Activated T-cell treated with anti-CD3 and anti-CD28 coated beads for 1 hour (primary cell): ENCODE measurements at places on chromosomes 16 and 17.

DNA sequence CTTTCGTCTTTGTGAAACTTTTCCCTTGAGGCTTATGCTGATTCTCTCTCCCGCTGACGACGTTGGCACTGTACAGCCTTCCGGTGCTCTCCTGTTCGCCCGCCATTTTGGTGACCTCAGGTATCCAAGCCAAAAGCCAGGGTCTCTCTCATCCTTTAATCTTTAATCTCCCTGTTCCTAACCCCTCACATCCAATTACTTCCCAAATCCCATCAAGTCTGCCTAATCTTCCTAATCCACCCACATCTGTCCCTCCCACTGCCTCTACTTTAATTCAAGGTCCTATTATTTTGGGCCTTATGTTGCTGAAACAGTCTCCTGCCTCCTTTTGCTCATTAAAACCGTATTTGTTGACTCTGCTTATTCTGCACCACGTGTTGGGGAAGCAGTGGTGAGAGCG, 7.3 kb downstream of the WRAP53 start:
- DNase-seq: no peak

- DNase-seq: no peak
Observed at GRCh38 chr17:41434005-41434404, 6.8 kb downstream of the KRT38 start.

GRCh38 chr17:81434072-81434471, 38.8 kb downstream of the BAHCC1 start:
- DNase-seq: no peak

DNA sequence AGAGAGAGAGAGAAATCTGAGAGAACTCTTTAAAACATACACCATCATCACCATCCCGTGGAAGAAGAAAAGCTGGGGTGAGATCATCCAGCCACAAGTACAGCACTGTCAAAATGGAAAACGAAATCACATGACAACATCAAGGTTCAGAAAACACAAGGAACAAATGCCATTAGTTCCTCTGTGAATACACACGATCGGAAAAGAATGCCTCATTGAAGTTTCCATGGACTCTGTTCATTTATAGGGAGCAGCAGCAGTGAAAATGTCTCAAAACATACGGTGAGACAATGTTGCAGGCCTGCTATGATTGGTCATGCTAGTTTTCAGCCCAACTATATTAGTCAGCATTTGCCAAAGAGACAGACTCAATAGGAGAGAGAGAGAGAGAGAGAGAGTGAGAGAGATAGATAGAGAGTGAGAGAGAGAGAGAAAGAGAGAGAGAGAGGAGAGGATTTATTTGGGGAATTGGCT, 4.4 kb downstream of the CFAP97D1 start:
- no peak for DNase-seq

GRCh38 chr17:67221062-67221998, 23.7 kb downstream of the HELZ start:
- DNase-seq: no peak

- no peak for DNase-seq
Observed at GRCh38 chr17:76318586-76318985, 10.5 kb upstream of the QRICH2 start.

DNA sequence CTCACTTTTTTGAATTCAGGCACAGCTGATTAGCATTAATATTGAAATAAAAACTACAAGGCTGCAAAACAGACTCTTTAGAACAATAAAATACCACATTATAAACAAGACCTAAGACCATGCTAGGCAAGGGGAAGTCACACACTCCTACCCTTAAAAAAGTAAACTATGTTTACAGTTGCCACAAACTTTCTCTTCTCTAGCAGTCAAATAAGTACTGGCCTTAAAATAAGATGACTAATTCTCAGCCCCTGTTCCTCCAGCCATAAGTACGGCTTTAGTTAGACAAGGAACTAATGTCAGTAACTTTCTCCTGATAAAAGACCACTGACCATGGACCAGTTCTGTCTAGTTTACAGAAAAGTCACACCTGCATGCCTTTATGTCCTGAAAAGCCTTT, 19.5 kb upstream of the CPHXL start:
- DNase-seq: no peak

GRCh38 chr16:1192384-1193073, 32.5 kb downstream of the TPSG1 start:
- no peak for DNase-seq

- peak; percentile 54 for DNase-seq
Observed at GRCh38 chr17:67293251-67294203, 48.5 kb upstream of the HELZ start.

- DNase-seq: no peak
Observed at GRCh38 chr16:83403761-83404160, 404.0 kb upstream of the HSBP1 start.

GRCh38 chr17:43723697-43724359, 34.8 kb downstream of the SOST start:
- no peak for DNase-seq

DNA sequence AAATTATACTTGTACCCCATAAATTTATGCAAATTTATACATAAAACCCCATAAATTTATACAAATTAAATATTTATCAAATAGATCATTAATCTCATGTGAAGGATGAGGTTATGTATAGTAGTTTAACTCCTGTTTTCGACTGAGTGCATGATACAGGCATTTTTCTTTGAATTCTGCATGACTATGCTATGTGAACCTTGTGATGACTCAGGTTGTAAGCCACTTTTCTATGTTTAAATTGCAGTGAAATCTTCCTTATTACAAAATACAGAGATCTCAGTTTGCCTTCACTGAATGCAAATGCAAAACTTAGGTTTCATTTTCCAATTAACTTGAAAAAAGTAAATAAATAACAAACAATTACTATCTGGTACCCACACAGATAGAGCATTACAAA, 843.7 kb downstream of the CDH11 start:
- DNase-seq: no peak

- no peak for DNase-seq
Observed at GRCh38 chr17:80122026-80122575, 20.7 kb downstream of the GAA start.

DNA sequence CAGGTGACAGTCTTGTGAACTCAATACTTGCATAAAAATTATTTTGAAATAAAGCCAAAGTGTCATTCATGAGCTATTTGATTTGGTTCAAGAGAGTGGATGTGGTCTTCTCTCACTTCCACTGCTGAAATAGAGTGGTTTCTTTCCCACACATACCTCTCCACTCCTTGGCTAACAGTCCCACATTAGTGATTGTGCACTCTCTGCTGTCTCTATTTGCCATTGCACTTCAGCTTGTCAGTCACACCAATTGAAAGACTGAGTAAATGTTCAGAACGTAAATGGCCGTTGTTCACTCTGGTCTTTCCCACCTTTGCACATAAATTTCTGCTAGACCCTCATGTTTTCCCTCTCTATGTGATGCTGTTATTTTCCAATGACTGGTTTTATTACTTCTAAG, 197.5 kb downstream of the FTO start:
- no peak for DNase-seq

GRCh38 chr17:44277976-44278375, 10.0 kb upstream of the SLC4A1 start:
- no peak for DNase-seq

DNA sequence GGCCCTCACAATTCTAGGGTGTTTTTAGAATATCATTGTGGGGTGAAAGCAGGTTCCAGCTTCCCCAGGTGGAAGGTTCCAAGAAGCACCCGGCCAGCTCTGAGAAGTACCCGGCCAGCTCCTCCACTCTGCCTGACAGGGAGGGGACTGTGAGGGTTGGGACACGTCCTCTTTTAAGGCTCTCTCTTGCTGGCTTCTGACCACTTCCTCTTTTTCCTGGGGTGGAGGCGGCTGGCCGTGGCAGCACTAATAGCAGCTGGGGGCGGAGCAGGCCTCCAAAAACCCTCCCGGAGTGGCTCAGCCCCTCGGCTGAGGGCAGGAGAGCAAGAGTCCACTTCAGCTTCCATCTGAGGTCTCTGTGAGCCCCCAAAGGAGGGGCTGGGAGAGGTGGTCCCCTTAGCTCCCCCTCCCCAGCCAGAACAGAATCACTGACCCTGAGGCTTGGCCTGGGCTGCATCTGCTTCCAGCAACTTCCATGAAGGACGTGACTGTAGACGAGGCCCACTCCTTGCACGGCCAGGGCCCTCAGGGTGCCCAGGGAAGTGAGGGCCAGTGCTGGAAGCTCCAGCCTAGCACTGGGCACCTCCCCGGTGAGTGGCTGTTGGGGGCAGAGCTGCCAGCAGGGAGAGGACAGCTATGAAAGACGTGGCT, 26.7 kb upstream of the PLCG2 start:
- DNase-seq: no peak

GRCh38 chr17:35101036-35101435, 18.6 kb downstream of the RAD51D start:
- DNase-seq: no peak

GRCh38 chr17:56110463-56111135, 42.7 kb upstream of the ANKFN1 start:
- no peak for DNase-seq

- DNase-seq: no peak
Observed at GRCh38 chr17:9389111-9389527, 186.5 kb downstream of the STX8 start.

GRCh38 chr17:60888812-60889709, 211.4 kb downstream of the BCAS3 start:
- no peak for DNase-seq

GRCh38 chr16:20833086-20833485, 26.8 kb downstream of the REXO5 start:
- no peak for DNase-seq

GRCh38 chr16:57756424-57757325, 21.1 kb downstream of the KATNB1 start:
- DNase-seq: no peak

- DNase-seq: no peak
Observed at GRCh38 chr16:15466886-15467781, 32.7 kb downstream of the BMERB1 start.

- no peak for DNase-seq
Observed at GRCh38 chr17:76924345-76925342, 56.4 kb downstream of the MGAT5B start.

- DNase-seq: no peak
Observed at GRCh38 chr16:5905935-5906334, 808.3 kb upstream of the EEF2KMT start.

DNA sequence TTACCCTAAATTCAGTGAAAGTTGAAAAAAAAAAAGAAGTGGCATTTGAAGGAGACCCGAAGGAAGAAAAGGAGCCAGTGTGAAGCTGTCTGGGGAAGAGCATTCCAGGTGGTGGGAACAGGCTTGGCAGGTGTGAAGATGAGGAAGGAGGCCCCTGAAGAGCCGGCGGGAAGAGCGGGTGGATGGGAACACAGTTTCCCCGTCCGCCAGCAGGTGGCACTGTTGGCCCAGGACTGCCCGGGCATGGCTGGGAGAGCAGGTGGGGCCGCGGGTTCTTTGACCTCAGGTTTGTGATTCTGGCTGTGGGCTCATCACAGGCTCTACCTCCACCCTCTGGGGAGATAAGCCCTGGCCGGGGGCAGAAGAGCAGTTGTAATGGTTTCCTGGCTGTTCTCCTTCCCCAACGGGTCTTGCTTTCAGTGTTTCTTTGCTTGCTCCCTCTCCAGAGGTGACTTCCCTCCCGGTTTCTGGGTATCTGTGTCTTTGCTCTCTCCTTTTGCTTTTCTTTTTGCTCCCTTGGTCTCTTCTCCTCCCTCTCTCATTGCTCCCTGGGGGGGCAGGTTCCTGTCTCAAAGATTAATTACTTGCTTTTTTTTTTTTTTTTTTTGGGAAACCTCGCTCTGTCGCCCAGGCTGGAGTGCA, 32.3 kb downstream of the RAP1GAP2 start:
- peak; percentile 79 for DNase-seq

DNA sequence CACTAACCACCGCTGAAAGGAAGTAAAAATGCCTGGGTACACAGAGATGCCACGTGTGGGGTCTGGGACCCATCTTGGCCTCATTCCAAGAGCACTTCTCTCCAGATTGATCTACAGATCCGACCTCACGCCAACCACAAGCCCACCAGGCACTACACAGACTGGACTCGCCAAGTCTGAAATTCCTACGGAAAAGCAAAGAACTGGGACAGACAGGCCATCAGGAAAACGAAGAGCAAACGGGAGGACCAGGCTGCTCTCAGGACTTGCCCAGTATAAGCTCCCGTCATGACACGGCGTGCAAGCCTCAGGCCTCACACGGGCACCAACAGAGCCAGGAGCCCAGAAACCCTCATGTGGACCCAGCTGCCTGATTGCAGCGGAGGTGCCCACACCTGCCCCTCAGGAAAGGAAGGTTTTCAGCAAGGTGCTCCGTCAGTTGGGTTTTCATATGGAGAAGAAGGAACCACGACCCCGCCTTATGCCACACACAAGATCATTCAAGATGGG, 20.1 kb upstream of the C16orf95 start:
- no peak for DNase-seq

DNA sequence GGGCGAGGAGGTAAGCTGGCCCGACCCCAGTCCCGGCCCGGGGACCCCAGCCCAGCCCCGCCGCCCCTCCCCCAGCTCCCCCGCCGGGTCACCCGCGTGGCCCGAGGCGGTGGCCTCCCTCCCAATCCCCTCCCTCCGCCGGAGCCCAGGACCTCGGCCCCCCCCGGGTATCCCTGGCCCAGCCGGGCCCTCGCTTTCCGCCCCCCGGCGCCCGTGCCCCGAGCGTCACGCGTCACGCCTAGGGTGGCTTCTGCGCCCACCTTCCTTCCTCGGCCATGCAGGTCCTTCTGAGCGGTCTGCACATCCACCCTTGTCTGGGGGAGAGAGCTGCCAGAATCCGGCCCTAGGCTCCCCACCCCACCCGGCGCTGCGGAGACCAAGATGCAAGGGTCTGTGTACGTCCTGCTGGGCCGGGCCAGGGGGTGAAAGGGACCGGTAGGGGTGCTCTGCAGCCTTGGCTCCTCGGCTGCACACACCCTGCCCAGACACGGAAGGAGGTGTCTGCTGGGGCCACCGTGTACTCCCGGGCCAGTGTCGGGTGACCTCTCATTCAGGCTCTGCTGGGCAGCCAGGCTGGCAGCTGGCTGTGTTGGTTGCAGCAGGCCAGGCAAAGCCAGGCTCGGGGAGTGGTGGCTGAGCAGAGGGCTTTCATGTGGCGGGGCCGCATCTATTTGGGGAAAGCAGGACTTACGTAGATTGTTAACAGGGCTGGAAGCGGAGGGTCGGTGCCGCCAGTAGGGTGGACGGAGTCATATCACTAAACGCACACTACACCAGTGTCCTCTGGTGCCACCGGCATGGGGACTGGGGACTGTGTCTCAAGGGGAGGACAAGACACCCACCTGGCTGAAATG, 754 bp downstream of the RAB11FIP4 start:
- no peak for DNase-seq

GRCh38 chr16:74720579-74720978, 19.9 kb upstream of the MLKL start:
- DNase-seq: no peak

GRCh38 chr16:67842509-67843342, 606 bp downstream of the THAP11 start:
- DNase-seq: peak; percentile 35
